NCI-H1417 treated with DMSO at 0.1 percent for 48 hours (cell line): ENCODE measurements at places on chromosomes 5 and 9.

- no peak for DNase-seq
Observed at GRCh38 chr9:136153381-136154065, 34.8 kb upstream of the TMEM250 start.

GRCh38 chr5:34957857-34958690 lies 28.7 kb downstream of the DNAJC21 start:
- DNase-seq, result no peak

GRCh38 chr9:29389421-29389820 lies 1816.1 kb upstream of the C9orf72 start:
- DNase-seq, result no peak

DNA sequence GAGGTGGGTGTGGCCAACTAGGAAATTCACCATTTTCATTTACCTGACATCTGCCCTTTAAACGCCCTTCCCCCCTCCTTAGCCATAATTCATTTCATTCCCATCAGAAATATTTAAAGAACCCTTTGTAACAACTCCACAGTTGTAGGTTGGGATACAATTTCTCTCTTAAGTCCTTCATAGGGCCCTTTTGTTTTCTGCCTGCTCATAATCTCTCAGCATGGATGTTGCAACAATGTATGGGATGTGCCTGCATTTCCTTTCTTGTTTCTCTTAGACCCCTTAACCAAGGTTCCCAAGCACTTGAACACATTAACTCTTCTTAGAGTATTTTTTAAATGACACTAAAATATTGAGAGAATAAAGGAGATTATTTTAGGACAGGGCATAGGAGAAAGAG lies 51.7 kb upstream of the MYO10 start:
- DNase-seq, result no peak

- DNase-seq, result no peak
Observed at GRCh38 chr5:14492331-14492964, 89.1 kb upstream of the OTULINL start.

DNA sequence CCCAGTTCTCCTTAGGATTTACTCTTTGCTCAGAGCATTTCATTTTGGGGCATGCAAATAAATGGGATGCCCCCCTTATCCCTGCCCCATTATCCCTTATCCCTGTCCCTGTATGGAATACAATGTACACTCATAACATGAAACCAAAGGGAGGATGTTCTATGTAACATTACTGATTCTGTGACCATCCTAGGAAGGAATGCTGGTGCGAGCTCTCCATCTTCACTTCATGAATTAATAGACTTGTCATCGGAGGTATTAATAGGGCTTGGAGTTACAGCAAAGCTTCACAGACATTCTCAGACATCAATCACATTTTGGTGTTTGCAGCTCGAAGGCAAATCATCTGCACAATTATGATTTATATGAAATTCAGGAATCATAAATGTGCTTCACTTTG lies 20.4 kb upstream of the PIK3R1 start:
- DNase-seq, result no peak

- DNase-seq, result no peak
Observed at GRCh38 chr5:64763948-64764503, 4.5 kb downstream of the SREK1IP1 start.

- DNase-seq, result no peak
Observed at GRCh38 chr5:15326932-15327331, 173.0 kb upstream of the FBXL7 start.

DNA sequence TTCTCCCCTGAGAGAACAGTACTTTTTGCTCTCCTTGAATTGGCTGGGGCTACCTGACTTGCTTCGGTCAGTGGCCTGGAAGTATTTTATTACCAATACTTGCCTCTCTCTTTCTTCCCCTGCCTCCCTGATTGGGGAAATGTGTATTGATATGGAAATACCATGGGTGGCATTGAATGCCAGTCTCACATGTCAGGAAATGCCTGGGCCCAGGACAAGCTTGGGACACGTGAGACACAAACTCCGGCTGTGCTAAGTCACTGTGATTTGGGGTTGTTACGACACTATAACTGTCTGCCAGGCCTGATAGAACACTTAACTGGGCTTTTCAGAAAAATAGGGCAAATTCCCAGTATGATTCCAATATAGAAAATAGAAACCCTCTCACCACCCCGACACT lies 238.3 kb downstream of the GADD45G start:
- no peak for DNase-seq

DNA sequence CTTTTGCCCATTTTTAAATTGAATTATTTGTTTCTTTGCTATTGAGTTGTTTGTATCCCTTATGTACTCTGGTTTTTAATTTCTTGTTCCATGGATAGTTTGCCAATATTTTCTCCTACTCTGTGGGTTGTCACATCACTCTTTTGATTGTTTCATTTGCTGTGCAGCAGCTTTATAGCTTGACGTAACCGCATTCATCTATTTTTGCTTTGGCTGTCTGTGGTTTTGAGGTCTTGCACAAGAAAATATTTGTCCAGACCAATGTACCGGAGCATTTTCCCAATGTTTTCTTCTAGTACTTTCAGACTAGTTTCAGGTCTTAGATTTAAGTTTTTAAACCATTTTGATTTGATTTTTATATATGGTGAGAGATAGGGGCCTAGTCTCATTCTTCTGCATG lies 36.2 kb upstream of the ZNF366 start:
- DNase-seq, result no peak

DNA sequence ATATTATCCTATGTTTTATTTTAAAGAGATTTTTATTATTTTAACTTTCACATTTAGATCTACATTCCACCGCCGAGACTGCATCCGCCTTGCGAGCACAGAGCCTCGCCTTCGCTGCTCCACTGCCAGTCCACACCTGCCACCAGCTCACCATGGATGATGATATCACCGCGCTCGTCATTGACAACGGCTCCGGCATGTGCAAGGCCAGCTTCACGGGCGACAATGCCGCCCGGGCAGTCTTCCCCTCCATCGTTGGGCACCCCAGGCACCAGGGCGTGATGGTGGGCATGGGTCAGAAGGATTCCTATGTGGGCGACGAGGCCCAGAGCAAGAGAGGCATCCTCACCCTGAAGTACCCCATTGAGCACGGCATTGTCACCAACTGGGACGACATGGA lies 8.6 kb upstream of the TBCA start:
- DNase-seq, result no peak

- no peak for DNase-seq
Observed at GRCh38 chr5:36670548-36670947, 64.1 kb downstream of the SLC1A3 start.

DNA sequence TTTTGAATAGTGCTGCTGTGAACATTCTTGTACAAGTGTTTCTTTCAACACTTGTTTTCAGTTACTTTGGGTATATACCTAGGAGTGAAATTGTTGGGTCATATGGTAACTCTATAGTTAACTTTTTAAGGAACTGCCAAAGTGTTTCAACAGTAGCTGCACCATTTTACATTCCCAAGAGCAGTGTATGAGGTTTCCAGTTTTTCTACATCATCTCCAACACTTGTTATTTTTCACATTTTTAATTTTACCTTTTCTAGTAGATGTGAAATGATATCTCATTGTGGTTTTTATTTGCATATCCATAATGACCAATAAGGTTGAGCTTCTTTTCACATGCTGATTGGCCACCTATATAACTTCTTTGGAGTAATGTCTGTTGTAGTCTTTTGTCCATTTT lies 40.0 kb upstream of the FOXE1 start:
- DNase-seq, result no peak

- no peak for DNase-seq
Observed at GRCh38 chr9:98344581-98344980, 89.1 kb upstream of the TBC1D2 start.

- DNase-seq, result no peak
Observed at GRCh38 chr5:179994583-179995323, 76.8 kb downstream of the RNF130 start.

DNA sequence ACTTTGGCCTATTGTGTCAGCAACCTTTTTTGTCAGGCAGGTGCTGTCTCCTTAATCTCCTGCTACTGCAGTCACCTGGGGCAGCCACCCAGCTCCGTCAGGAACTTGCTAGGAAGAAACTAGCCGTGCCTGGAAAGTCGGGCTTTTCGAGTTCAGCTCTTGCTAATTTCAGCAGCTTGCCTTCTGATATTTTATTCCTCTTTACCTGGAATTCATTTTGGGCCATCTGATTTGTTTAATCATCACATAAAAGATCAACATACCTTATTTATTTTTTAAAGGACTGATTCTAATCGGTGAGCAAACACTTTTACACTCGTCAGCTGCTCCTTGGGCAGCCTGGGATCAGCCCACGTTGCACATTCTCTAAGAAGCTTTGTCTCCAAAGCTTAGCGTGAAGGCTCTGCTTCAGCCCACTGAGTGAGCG lies 42.2 kb downstream of the PRLR start:
- no peak for DNase-seq

DNA sequence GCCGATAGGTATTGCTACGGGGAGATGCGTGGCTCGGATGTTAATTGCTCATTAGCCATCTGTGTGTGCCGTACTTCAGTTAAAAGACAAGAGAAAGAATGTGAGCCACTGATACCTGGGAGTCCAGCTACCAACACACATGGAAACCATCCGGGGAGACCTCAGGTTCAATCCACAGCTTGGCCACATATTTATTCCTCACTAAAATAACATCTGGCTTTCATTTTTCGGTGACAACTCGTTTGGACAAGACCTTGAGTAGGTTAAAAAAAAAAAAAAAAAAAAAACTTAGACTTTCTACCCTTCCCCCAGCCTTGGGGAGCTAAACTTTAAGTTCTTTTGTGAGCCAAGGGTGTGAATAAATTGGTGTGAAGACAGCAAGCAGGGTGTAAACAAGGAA lies 84.1 kb downstream of the SLIT3 start:
- no peak for DNase-seq

DNA sequence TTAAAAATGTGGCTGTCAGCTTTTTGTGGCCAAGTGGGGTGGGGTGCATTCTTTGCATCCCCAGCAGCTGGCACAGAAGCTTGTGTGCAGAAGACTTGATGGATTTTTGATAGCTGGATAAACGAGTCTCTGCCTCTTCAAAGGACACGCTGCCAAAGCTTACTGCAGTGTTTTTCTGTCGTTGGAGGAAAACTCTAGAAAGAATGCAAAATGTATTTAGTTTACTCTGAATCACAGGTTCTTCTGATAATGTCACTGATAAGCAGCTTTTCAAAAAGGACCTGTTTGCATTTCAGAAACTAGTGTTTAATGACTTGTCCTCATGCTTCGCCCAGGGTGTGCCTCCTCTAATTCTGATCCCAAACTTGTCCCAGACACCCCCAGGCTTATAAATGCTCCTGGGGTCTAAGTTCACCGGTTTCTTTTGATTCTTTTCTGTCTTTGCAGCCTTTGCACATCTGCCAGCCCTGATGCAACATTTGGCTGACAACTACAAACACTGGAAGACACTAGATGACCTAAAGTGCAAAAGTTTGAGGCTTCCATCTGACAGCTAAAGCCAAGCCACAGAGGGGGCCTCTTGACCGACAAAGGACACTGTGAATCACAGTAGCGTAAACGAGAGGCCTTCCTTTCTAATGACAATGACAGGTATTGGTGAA lies 66.0 kb downstream of the WDR41 start:
- DNase-seq, result no peak

GRCh38 chr5:127583866-127584265 lies 65.0 kb upstream of the CTXN3 start:
- no peak for DNase-seq

DNA sequence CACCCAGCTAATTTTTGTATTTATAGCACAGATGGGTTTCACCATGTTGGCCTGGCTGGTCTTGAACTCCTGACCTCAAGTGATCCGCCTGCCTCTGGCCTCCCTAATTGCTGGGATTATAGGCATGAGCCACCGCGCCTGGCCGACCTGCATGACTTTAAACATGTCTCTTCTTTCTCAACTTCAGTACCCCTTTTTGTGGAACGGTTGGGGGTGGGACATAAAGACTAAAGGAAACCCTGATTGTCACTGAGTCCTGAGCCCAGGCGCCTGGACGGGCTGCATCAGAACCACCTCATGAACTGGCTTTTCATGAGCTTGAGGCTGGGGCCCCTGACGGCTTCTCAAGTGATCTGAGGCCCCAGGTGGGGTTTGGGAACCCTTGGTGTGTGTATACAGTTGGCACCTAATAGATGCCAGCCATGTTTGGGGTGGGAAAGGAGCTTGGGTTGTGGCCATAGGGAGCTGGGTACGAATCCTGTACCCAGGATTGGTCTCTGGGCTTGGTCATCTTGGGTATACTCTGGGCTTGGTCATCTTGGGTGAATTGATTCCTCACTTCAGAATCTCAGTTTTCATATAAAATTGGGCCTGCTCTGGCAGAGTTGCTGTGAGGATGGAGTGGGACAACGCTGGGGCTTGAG lies 2.2 kb downstream of the GRK6 start:
- no peak for DNase-seq

GRCh38 chr9:27196383-27196782 lies 87.4 kb downstream of the TEK start:
- DNase-seq, result no peak

DNA sequence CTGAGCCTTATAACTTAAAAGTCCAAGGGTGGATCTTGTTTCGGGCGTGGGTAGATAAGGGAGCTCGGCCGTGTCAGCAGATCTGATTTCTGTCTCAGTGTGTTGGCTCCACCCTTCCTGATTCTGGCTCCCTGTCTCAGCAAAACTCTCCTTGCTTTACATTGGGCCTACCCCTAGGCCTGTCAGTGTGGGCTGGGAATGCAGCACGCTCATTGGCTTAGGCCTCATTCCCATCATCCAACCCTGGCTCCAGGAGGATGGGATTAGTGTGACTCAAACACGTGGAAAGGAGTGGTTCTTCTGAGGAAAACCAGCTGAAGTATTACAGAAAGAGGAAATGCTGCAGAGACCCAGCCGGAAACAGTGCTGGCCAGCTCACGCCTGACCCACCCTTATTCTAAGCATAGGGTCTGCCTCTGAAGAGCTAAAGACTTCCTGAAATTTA lies 59.9 kb downstream of the ZFAND5 start:
- no peak for DNase-seq

- no peak for DNase-seq
Observed at GRCh38 chr9:10048994-10049393, 563.8 kb downstream of the PTPRD start.

- DNase-seq, result no peak
Observed at GRCh38 chr5:149680810-149681221, 49.3 kb upstream of the PPARGC1B start.

- no peak for DNase-seq
Observed at GRCh38 chr9:79812099-79812498, 240.3 kb downstream of the TLE4 start.

DNA sequence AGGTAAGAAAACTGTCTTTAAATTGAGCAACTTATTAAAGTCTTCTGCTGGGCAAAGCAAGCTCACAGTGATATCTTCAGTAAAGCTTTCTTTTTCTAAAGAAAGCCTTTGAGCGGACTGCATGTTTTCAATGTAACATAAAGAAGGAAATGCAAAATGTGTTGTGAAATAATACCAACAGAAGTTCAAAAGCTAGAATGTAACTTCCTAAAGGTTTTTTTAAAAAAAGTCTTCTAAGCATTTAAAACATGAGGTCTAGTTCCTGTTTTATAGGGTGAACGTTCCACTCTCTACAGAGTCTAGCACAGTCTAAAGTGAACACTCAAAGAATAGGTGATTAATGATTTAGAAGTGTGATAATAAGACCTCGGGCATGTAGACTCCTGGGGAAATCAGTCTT lies 62.9 kb downstream of the DENND1A start:
- no peak for DNase-seq

GRCh38 chr5:179802950-179803562 lies 3.6 kb downstream of the MGAT4B start:
- DNase-seq, result peak; percentile 48
